ENCODE measurements at places on chromosomes 1 and 21.

DNA sequence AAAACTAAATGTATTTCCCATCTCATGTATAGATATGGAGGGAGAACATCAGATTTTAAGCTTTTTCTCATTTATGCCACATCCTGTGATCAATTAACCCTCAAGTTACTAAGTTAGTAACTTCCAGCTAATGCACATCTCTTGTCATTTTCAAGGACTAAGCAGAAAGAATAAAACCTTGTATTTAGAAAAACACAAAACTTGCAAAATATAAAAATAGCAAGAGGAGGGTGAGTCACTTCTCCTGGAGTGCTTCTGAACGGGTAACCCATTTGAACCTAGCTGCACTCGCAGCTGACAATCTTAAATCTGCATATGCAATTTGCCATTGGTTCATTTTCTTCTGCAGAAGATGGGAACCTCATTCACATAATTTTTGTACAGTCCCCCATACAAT is 500.5 kb downstream of the SETD4 start:
- no peak for DNase-seq

DNA sequence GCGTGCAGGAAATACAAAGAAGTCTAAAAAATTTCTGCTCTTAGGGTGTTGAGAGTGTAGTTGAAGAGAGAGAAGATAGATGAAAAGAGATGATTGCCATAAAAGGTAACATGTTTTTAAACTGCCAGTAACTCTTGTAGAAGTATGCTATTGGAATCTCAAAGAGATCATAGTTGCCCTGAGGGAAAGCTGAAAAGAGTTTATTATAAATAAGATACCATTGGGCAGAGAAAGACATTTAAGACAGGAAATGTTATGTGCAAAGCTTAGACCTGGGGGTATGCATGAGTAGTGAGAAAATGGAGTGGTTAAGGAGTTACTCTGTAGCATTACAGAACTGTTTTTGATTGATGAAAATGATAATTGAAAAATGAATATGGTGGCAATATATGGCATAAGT is 17.6 kb downstream of the GABPA start:
- DNase-seq, result no peak

DNA sequence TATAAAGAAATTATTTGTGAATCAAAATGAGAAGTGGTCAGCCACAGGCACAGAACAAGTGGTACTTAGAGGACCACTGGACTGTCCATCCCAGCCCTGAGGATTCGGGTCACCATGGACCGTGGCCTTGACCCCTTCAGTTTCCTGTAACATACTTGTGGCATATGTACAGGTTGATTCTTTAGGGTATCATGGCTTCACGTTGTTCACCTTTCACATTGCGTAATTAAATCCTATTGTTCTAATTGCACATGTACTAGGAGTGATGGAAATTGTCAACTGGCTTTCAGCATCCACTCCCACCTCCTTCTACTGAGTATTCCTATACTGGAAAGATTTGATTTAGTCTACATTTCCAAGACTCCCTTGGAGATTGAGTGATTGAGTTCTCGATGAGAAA is 148.3 kb upstream of the GJB5 start:
- no peak for DNase-seq

DNA sequence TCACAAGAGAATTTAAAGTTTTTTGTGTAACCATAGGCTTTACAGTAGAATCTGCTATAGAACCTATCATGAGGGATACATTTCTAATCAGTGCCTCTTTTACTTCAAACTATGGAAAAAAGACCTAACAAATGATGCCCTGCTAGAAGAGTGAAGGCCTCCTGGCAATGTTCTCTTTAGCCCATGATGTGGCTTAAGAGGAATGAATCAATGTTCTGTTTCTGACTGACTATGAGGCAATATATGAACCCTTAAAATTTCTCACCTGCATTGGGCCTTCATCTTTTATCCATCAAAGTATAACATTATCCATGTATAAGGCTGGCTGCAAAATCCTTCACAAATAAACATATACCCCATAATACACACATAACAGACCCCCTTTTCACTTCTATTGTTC is 65.7 kb upstream of the IL12RB2 start:
- DNase-seq, result no peak

GRCh38 chr1:79819140-79819539 is 812.6 kb upstream of the ADGRL4 start:
- DNase-seq, result no peak

Measured in right renal cortex interstitium (tissue), 3 donors.